ENCODE measurements at places on chromosomes 12 and 14.

DNA sequence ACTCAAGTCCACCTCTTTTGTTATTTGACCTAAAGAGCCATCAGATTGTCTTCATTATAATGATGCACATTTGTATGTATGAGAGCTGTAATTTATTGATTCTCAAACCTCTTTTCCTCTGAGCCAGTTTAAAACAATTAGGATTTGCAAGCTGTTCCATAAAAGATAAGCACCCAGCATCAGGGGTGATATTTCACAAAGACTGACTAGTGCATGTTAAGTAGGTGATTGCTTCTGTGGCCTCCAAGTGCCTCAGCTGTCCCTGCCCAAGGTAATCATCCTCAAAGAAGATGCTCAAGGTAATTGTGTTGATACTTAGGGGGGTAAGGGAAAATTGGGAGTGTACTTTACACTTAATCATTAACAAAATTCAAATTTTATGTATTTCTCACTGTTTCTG, 18.2 kb downstream of the CEP128 start:
- DNase-seq, result no peak

DNA sequence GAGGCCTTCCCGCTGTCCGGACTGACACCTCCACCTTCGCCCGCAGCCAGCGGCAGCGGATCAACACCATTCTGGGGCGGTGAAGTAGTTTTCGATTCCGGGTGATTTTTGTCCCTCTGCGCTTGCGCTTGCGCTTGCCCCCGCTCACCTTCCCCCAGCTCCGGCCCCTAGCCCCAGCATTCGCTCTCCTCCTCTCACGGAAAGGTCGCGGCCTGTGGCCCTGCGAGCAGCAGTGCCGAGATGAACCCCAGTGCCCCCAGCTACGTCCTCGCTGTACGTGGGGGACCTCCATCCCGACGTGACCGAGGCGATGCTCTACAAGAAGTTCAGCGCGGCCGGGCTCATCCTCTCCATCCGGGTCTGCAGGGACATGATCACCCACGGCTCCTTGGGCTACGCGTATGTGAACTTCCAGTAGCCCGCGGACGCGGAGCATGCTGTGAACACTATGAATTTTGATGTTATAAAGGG, 22.7 kb upstream of the SRGAP1 start:
- DNase-seq, result no peak

- peak; percentile 77 for DNase-seq
These were observed at the start of gene PPP1R3E for GRCh38 chr14:23302290-23303225. TSS of gene PPP1R3E (minus strand) at chr14:23302859. CDS start at chr14:23302576, 283 bp downstream.

GRCh38 chr14:33915682-33916081, 35.2 kb downstream of the EGLN3 start:
- DNase-seq, result no peak
